A673 (cell line): ENCODE measurements at places on chromosomes 12 and 14. TPM values are rescaled to one million over a fixed set of nuclear protein-coding genes. Genes with fewer than 3 reads are reported as not detected.

The TRAFD1 gene
- total RNA-seq = 35.2 and 37.8 TPM in 2 replicates

The ANKRD33 gene
- total RNA-seq = not detected in 2 replicates

The FICD gene
- 3.6 and 4.1 TPM in 2 replicates for total RNA-seq

The PLEKHG7 gene
- total RNA-seq = not detected in 2 replicates

The PNN gene
- 136 and 146 TPM in 2 replicates for total RNA-seq

The KRT72 gene
- not detected in 2 replicates for total RNA-seq

The CCDC38 gene
- 0.24 and 0.26 TPM in 2 replicates for total RNA-seq

The YARS2 gene
- total RNA-seq = 29.1 and 29.4 TPM in 2 replicates

The SLCO1B1 gene
- total RNA-seq = not detected in 2 replicates

The C1RL gene
- total RNA-seq = 2.4 and 4.0 TPM in 2 replicates

The ACSS3 gene
- 7.7 and 10.3 TPM in 2 replicates for total RNA-seq

The GLIPR1 gene
- 11.3 and 19.7 TPM in 2 replicates for total RNA-seq

The RNASE9 gene
- total RNA-seq = not detected in 2 replicates

The OR6S1 gene
- not detected in 2 replicates for total RNA-seq

The RHEBL1 gene
- total RNA-seq = 1.3 and 1.6 TPM in 2 replicates

The KIF26A gene
- total RNA-seq = 11.5 and 16.0 TPM in 2 replicates

The STYX gene
- total RNA-seq = 8.7 and 9.4 TPM in 2 replicates

The RNF31 gene
- total RNA-seq = 59.9 and 62.1 TPM in 2 replicates

The CFAP251 gene
- total RNA-seq = 5.5 and 7.5 TPM in 2 replicates

The TMEM63C gene
- total RNA-seq = 0.13 and 0.22 TPM in 2 replicates

The KRT2 gene
- not detected in 2 replicates for total RNA-seq

The GLT1D1 gene
- not detected in 2 replicates for total RNA-seq

The BEGAIN gene
- total RNA-seq = 0.84 and 1.3 TPM in 2 replicates

The SVOP gene
- total RNA-seq = not detected in 2 replicates

The RTN1 gene
- total RNA-seq = 3.0 and 4.0 TPM in 2 replicates

The COL2A1 gene
- total RNA-seq = 0.85 and 1.3 TPM in 2 replicates

The DNAJC22 gene
- 1.9 and 3.0 TPM in 2 replicates for total RNA-seq

The CLEC1A gene
- not detected in 2 replicates for total RNA-seq

The PLD4 gene
- total RNA-seq = not detected in 2 replicates

The ADAMTS20 gene
- total RNA-seq = 0.17 and 0.28 TPM in 2 replicates

The AVPR1A gene
- total RNA-seq = 1.9 and 3.2 TPM in 2 replicates

The HNRNPC gene
- total RNA-seq = 934 and 949 TPM in 2 replicates

The OVCH1 gene
- total RNA-seq = 0.09 TPM in 1 of 2 replicates, not detected in the other

The LALBA gene
- total RNA-seq = not detected in 2 replicates

The TAS2R50 gene
- 1.6 and 2.7 TPM in 2 replicates for total RNA-seq

The AQP6 gene
- not detected in 2 replicates for total RNA-seq

The RNASE3 gene
- not detected in 2 replicates for total RNA-seq

The PTPN21 gene
- 6.1 and 6.5 TPM in 2 replicates for total RNA-seq

The PTPRR gene
- total RNA-seq = 0.22 TPM in 1 of 2 replicates, not detected in the other

The RNASE7 gene
- not detected in 2 replicates for total RNA-seq

The VASH1 gene
- 6.8 and 9.2 TPM in 2 replicates for total RNA-seq

The CFAP54 gene
- 0.71 and 1.5 TPM in 2 replicates for total RNA-seq

The HOXC10 gene
- total RNA-seq = 27.8 and 30.4 TPM in 2 replicates

The SMIM41 gene
- 0.24 and 0.28 TPM in 2 replicates for total RNA-seq

The REM2 gene
- 0.15 TPM in 1 of 2 replicates, not detected in the other for total RNA-seq

The PTPN6 gene
- total RNA-seq = 2.3 and 3.3 TPM in 2 replicates

The EPYC gene
- not detected in 2 replicates for total RNA-seq

The CLEC4C gene
- not detected in 2 replicates for total RNA-seq

The AMN1 gene
- 15.8 and 17.9 TPM in 2 replicates for total RNA-seq

The HPD gene
- total RNA-seq = not detected in 2 replicates

The DPPA3 gene
- not detected in 2 replicates for total RNA-seq

The ASCL1 gene
- not detected in 2 replicates for total RNA-seq

The FRS2 gene
- total RNA-seq = 34.2 and 34.5 TPM in 2 replicates
